ENCODE measurements at places on chromosomes 5 and 9.

DNA sequence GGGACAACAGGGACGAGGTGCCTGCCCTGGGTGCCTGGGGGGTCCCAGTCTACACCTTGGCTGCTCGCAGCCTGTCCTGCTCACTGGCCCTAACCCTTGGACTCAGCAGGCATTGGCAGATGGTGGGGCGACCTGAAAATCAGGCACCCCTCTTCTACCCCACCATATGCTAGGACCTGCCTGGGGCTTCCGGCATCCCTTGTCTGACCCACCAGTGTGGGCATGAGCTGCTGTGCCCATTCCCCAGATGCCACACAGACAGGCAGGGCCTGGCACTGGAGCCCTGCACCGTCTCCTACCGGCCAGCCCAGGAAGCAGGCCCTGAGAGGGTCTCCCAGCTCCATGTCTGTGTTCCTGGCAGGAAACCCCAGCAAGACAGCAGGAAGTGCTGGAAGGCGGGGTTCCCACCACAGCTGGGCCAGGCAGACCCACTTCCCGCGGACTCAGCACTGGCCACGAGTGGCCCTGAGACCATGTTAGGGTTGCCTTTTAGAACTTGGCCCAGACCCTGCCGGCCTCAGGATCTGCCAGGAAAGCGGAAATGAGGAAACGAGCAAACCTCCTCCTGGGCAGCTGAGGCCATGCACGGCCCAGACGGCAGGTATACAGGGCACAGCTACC, 3.1 kb downstream of the NINJ1 start:
- DNase-seq: no peak

DNA sequence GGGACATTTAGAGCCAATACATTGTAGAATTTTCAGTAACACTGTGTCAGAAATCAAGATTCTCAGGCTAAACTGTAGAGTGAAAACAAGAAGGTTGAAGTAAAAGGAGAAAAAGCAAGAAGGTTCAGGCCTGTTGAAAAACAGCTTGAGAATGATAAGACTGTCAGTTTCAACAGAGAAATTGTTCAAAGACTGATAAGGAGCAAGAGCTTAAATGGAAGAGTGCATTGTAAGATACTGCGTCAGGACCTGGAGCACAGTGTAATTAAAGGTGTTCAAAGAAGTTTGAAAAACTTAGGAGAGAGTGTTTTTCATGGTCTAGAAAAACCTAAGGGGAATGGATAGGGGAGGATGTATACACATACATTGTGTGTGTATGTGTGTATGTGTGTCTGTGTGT, 408.3 kb downstream of the KDM4C start:
- no peak for DNase-seq

GRCh38 chr5:87774804-87775203, 362.1 kb upstream of the CCNH start:
- DNase-seq: no peak

- DNase-seq: no peak
These were observed 92.6 kb downstream of the LIFR start for GRCh38 chr5:38463634-38464521.

DNA sequence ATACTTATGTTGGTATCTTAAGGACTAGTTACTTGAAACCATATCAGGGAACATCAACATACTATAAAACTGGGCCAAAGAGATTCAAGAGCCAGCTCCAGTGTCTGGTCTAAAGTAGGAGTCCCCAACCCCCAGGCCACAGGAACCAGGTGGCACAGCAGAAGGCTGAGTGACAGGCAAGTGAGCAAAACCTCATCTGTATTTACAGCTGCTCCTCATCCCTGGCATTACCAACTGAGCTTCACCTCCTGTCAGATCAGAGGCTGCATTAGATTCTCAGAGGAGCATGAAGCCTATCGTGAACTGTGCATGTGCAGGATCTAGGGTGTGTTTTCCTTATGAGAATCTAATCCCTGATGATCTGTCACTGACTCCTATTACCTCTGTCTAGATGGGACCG, 581.6 kb upstream of the CDH9 start:
- DNase-seq: no peak
